ENCODE measurements at places on chromosomes 2 and 18.

DNA sequence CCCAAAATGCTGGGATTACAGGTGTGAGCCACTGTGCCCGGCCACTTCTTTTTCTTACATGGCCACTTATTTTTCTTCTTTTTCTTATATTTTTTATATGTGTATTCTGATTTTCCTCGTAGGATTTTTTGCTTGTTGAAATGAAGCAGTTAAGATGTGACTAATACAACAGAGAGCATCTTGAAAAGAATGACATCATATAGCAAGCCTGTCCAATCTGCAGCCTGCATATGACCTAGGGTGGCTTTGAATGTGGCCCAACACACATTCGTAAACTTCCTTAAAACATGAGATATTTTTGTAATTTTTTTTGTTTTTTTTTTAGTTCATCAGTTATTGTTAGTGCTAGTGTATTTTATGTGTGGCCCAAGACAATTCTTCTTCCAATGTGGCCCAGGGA lies 704.0 kb downstream of the NRXN1 start:
- no peak for DNase-seq

GRCh38 chr2:98854682-98855081 lies 81.3 kb downstream of the CRACDL start:
- no peak for DNase-seq

- no peak for DNase-seq
Observed at GRCh38 chr2:124018890-124019289, 6.2 kb upstream of the CNTNAP5 start.

DNA sequence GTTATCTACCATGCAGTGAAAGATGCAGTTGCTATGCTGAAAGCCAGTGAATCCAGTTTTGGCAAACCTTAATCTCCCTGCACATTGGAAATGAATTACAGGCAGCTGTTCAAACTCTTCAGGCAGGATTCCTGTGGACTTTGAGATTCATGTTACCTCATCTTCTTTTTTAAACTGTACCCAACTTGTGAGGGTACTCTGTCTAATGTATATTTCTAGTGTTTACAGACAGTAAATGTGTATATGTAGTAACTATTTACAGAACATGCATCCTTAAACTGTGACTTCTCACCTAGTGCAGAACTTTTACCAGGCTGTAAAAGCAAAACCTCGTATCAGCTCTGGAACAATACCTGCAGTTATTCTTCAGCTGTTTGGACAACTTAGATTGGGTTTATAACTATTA lies 50.9 kb downstream of the KDM3A start:
- no peak for DNase-seq

- DNase-seq: no peak
Observed at GRCh38 chr2:83665894-83666293, 793.2 kb downstream of the SUCLG1 start.

All from CD8-positive, alpha-beta T cell (primary cell).